ENCODE measurements at places on chromosomes 6 and 20. TPM values are rescaled to one million over a fixed set of nuclear protein-coding genes. Genes with fewer than 3 reads are reported as not detected.

The NKAPL gene
- 0.10 TPM for total RNA-seq

GRCh38 chr6:34526241-34526972 lies 29.7 kb downstream of the SPDEF start:
- no peak for ATAC-seq

- ATAC-seq: peak; percentile 59
These were observed 260.5 kb downstream of the NRN1 start for GRCh38 chr6:5746053-5746758.

- ATAC-seq: no peak
These were observed 54.0 kb upstream of the REV3L start for GRCh38 chr6:111536910-111537527.

- ATAC-seq: no peak
These were observed 43.3 kb upstream of the SCGN start for GRCh38 chr6:25608558-25609174.

Data from motor neuron (in vitro differentiated cells).